Activated gamma-delta T cell treated with anti-CD3 and anti-CD28 coated beads, Interleukin-2, amount 50 U/mL, for 16 hours (primary cell): ENCODE measurements at places on chromosomes 2 and 18.

DNA sequence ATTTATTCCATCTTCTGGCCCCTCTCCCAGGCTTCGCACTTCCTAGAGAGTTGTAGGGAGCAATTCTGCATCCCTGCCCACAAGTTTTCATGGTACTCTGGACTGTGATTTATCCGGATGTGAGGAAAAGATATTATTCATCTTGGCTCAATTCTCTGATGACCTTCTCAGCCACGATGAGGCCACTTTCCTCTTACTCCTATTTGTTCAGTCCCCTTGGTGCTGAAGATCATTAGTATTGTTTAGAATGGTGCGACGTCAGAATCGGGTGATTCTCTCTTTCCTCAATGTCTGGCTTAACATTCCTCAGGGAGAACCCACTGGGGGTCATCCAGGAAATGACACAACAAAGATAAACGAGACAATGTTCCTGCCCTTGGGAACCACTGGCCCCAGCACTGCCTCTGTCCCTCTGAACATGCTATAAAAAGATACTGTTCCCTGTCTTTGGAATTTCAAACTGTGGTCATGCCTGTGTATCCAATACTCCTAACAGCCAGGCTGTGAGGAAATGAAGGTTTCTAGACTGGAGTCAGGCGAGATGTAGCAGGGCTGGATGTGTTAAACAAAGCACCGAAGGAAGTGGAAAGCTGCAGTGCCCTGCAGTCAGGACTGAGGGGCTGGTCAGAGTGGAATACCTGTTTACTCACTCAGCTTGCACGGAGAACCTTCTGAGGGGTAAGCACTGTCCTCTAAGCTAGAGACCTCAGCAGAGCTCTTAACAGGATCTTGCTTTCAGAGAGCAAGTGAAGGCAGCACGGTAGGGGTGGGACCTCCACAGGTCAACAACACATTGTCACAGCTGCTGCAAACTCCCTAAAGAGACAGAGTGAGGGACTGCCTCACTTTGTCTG lies 12.9 kb upstream of the GLI2 start:
- no peak for DNase-seq

DNA sequence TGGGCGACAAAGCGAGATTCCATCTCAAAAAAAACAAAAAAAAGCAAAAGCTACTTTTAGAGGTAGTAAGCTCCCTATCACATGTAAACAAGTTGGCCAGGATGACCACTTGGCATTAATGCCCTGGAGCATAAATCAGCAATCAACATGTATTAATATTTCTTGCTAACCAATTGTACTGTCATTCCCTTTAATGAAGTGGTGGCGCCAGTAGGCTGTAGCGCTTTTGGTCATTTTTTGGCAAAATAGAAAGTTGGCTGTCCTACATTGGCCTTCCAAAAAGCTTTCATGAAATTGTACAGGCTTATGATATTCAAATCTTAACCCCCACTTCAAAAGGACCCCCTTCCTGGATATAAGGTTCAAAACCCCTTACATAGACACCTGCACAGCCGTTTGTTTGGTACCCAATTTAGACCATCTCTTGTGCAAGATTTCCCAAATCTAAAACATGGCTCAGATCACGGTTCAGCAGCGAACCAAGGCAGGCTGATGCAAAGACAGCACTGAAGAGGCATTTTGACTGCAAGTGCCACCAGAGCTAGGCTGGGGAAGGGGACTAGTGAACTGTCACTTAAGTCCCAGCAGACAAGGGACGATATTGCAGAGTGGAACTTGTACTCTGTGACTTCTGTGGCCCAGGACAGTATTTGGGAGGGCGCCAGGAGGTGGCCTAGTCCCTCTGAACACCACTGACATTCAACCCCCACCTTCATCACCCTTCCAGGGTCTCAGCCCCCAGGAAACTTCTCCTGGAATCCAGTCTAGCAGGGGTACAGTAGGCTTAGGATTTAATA lies 31.9 kb downstream of the SMAD7 start:
- DNase-seq, result no peak

DNA sequence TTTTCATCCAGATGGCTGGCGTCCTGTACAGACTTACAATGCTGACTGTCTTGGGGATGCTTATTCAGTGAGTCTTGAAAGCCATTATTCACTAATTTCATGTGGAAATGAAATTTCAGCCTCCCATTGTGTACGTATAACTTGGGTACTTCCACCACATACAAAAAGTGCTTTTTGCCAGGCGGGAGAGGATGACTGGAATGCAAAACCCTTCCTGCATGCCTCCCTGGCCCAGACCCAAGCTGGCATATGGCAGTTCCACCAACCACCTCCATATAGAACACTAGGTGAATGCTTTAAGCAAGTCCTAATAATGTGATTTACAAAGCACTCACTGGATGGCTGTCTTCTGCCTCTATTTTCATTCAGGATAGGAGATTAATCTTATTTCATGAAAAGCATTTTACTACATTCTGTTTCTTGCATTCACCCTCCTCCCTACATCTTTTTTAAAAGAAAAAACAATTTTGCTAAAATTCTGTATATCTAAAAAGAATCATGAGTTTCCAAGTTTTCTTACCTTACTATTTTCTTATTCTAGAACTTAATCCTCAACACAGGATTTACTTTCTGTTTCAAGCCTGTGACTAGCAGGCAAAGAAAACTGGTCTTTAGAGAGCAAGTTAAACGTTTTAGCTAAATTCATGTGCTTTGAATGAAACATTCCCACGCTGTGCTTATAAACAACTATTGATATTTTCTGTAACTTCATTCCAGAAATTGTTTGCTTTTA lies 327.6 kb downstream of the NCKAP5 start:
- no peak for DNase-seq

GRCh38 chr18:79216176-79216575 lies 147.0 kb downstream of the ATP9B start:
- no peak for DNase-seq

DNA sequence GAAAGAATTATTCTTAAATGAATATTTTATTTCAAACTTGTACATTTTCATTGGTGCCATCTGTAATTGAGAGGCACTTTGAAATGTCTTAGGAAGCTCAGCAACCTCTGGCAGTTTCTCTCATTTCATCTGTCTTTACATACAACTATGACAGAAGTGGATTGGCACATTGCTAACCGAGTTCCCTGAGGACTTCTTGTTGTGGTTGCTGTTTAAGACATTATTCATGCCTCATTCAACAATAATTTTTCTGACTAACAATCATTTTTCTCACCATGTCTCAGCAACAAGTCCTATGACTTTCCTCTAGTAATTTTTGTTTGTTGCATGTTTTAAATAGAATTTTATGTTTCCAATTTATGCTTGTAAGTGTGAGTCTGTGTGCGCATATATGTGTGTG lies 284.0 kb upstream of the CWC22 start:
- no peak for DNase-seq

DNA sequence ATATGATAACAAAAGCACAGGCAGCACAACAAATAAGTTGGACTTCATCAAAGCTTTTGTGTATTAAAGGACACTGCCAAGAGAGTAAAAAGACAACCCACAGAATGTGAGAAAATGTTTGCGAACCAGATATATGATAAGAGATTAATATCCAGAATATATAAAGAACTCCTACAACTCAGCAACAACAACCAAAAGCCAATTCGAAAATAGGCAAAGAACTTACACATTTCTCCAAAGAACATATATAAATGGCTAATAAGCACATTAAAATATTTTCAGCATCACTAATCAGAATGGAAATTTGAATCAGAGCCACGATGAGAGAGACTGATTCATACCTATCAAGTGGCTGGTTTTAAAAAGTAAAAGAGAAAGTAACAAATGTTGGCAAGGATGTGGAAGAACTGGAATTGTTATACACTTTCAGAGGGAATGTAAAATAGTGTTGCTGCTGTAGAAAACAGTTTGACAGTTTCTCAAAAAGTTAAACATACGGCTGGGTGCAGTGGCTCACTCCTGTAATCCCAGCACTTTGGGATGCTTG lies 25.2 kb downstream of the EPB41L5 start:
- no peak for DNase-seq

DNA sequence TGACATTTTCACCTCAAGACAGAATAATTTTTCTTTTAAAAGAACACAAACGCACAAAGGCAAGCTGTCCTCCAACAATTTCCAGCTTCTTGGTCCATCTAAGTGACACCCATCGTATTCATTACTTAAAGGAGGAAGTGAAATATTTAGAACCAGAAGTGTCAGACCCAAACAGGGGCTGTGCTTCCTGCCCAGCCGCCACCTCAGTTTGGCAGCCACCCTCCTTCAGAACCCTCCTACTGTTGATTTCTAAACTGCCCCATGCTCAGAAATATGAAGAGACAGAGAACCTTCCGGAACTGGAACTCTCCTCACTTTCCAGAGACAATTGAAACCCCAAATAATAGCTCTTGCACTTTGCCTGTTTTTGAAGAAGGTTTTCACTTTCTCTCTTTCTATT lies 734.8 kb upstream of the SALL3 start:
- no peak for DNase-seq

DNA sequence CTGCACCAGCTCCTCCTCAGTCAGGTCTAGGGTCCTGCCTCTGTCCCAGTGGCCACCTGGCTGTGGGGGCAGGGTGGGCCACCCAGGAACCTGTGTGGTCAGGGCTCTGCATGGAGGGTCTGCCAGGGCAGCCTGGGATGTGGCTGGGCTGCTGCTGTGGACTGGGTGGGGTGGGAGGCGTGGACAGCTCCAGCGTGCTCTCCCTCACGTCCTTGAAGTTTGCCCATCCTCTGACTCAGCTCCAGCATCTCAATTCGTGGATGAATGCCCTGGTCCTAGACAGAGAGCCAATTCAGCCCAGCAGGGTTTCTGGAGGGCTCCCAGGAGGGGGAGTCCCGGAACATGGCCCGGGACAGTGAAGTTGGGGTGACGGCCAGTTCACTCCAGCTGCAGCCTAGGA lies 64.3 kb upstream of the EPAS1 start:
- DNase-seq, result no peak

DNA sequence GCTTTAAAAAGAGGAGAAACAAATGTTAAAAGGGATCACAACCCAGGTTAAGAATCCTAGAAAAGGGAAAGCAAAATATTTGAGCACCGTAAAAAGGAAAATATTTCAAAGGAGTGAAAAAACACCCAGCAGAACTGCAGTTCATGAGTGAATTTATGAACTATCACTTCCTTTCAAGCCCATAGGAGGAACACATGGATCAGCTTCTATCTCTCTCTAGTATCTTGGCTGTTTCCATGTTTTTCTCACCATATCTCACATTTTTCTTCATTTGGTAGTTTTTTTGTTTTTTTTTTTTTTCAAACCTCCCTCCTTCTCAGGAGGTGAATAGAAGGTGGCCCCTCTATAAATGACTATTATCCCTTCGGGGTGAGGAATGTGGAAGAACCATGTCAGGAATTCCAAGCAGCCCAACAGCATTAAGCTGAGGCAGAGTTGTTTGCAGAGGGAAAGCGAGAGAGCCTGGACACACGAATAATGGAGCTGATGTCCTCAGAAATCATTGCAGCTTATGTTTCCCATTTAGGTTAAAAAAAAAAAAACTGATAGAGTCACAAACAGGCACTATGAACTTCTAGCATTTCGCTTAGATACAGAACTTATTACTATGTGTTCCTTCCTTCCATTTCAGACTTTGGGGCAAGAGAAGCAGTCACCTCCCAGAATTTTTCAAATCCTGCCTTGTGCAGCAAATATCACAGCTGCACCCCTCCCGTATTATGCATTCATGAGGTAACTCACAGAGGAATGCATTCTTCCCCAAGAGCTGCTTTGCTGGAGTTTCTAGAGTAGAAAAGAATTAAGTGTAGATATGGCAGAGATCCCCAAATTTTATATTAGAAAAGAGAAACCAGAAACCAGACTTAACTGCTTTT lies 315.6 kb downstream of the IRS1 start:
- no peak for DNase-seq

DNA sequence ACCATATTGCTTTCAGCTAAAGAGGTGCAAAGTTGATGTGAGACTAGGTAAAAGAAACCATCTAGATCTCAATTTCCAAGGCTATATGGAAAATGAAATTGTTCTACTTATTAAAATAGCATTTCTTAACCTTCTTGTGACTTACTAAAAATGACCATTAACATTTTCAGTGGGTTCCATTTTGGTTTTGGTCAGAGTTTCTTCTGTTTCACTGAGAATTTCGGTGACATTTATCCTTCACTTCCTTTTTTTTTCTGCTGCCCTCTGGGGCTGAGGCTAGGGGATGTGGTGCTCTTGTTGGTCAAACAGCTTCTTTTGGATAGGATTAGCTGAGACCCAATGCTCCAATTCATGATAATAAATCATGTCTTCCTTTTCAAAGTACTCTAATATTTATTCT lies 44.3 kb upstream of the REL start:
- DNase-seq, result no peak

GRCh38 chr2:37894047-37894446 lies 31.0 kb upstream of the RMDN2 start:
- DNase-seq, result no peak

- no peak for DNase-seq
Observed at GRCh38 chr2:239026711-239027361, 179.0 kb downstream of the TWIST2 start.

DNA sequence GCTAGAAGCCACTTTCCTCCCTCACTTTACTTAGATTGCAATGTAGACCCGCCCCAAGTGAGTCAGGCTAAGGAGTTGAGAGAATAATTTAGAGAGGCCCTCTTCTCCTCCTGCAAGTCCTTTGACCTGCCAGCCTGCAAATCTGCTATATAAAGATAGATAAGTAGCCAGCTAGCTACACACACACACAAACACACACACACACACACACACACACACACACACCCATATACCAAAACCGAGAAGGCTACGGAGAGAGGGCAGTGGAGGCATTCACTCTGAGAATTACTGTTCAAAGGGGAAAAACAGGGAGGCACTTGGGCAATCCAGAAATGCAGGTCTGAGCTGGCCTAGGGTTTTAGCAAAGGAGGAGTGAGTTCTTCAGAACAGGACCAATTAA lies 23.0 kb upstream of the SMAD7 start:
- DNase-seq, result no peak

GRCh38 chr2:181466661-181467576 lies 9.7 kb downstream of the ITGA4 start:
- peak; percentile 62 for DNase-seq

- no peak for DNase-seq
Observed at GRCh38 chr2:41320491-41320890, 727.3 kb upstream of the PKDCC start.

DNA sequence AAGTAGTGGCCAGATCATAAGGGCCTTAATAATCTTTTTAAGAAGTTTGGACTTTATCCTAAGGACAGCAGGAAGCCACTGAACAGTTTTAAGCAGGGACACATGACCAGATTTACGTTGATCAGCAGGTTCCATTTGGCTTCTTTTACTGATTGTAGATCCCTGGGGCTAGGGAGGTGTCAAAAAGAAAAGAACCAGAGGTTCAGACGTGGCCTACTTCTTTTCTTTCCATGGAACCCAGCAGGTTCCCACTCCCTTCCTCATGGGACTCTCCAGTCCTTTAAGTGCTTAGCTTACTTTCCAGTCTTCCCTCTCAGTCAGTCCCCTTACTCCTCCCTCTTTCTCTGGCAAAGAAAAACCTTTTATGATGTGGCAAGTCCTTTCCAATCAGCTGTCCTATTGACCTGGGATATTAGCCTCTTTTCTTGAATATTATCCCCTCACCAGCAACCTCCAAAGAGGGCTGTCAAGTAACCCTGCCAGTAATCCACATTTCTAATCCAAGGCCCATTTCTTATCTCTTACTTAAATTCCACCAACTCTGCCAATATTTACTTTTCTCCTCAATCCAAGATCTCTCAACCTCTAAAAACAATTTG lies 33.5 kb downstream of the NHEJ1 start:
- DNase-seq, result no peak

GRCh38 chr2:68223419-68223818 lies 28.9 kb downstream of the PPP3R1 start:
- DNase-seq, result no peak
